ENCODE measurements at places on chromosomes 12 and 14. TPM values are rescaled to one million over a fixed set of nuclear protein-coding genes. Genes with fewer than 3 reads are reported as not detected.

Gene RPS6KA5
- polyA plus RNA-seq = 0.95 TPM

Gene PTPRR
- 0.86 TPM for polyA plus RNA-seq

Gene VPS37B
- polyA plus RNA-seq = 21.4 TPM

Gene NOP9
- 8.6 TPM for polyA plus RNA-seq

Gene DIO3
- polyA plus RNA-seq = 0.17 TPM

Gene SLC6A13
- polyA plus RNA-seq = 161 TPM

Gene FGF6
- not detected for polyA plus RNA-seq

Gene USP44
- polyA plus RNA-seq = 0.52 TPM

Gene TCL1A
- polyA plus RNA-seq = not detected

Gene GPX2
- 60.0 TPM for polyA plus RNA-seq

Gene PELI2
- polyA plus RNA-seq = 5.2 TPM

Gene NXPH4
- 0.71 TPM for polyA plus RNA-seq

Gene HSPA2
- 56.2 TPM for polyA plus RNA-seq

Gene TAS2R14
- 0.75 TPM for polyA plus RNA-seq

Gene PSMA6
- polyA plus RNA-seq = 174 TPM

Gene VWF
- polyA plus RNA-seq = 9.6 TPM

Gene IL31
- polyA plus RNA-seq = not detected

Gene CLEC6A
- polyA plus RNA-seq = not detected

Measured in kidney (tissue), 22 donors.